AG10803 (cell line): ENCODE measurements at places on chromosomes 1 and 21.
A peak's percentile ranks its signal among the peaks of the same experiment; 100 is the strongest.

DNA sequence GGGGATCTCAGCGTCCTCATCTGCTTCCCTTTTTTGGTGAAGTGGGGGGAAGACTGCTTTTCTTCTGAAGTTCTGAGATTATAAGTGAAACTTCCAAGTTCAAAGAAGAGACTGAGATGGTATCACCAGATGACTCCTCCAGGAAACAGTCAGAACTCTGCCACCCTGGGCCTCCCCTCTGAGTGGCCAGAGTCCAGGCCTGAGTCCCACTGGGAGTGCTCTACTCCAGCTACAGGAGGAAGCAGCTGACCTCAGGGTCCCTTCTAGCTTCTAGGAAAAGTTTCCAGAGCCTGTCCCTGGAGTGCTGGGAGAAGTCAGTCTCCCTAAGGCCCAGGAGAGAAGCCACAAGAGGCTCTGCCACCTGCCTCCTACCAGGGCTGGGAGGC, 104.7 kb downstream of the CASZ1 start:
- DNase-seq, result peak; percentile 13

DNA sequence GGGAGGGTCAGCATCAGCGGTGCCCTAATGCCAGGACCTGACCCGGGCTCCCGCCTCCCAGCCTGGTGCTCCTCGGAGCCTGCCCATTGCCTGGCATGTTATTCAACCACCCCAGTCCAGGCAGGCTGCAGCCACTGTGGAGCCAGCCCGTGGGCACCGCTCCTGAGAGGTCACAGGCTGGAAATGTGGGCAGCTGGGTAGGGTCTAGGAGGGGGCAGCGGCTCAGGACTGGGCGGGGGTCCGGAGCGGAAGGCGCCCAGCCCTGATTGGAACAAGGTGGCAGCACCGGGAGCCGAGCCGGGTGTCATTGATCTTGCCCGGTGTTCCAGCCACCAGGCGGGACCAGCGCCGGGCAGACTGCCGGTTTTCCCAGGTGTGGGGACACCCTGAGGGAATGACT, 12.7 kb upstream of the RUNX3 start:
- DNase-seq, result no peak

- no peak for DNase-seq
Observed at GRCh38 chr21:15506086-15506485, 223.7 kb upstream of the USP25 start.

DNA sequence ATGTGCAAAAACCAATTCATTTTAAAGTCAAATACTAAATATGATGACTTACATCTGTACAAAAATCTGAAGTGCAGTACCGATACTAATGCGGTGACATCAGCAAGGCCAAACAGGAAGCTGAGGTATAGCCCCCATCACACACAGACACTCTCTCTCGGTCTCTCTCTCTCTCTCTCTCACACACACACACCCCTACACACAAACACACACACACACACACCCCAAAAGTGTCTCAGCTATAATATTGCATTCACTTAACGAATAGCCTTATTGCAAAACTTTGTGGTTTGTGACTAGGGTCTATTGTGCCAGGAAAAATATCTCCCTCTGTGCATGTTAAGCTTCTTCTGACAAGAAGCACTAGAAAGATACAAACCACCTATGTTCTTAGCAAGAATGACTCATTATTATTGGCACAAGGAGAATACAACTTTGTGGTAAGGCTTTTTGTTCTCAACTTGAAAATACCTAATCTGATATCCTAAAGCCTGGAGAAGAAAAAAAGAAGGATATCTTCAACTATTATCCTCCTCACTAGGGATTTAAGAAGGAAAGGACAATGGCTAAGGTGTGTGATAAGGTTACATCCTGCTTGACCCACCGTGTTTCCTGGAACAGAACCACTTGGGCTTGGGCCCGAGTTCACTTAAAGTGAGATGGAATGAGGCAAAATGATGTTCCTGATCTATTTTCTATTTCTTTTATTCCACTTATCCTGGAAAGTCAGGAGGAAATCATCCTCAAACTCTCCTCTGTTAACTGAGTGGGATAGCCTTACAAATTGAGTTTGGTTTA, 107.1 kb downstream of the NIBAN1 start:
- peak; percentile 96 for DNase-seq

- peak; percentile 26 for DNase-seq
Observed at GRCh38 chr21:29221253-29221744, 77.4 kb upstream of the BACH1 start.

- DNase-seq, result peak; percentile 44
Observed at GRCh38 chr21:39651206-39651605, 38.5 kb downstream of the B3GALT5 start.

DNA sequence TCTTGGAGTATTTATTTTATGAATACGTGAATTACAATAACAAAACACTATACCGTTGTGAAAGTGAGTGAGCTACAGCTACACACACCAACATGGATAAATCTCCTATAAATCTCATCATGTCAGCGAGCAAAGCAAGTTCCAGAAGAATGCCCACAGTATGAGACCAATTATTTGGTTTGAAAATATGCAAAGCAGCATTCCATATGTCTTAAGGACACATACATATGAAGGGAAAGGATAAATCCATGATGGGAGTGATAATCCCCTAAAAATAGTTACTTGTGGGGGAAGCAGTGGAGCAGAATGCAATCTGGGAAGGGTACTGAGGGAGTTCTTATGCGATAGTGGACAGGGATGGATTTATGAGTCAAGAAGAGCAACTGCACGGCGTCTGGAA, 261.3 kb downstream of the DISC1 start:
- no peak for DNase-seq

- DNase-seq, result no peak
Observed at GRCh38 chr1:34656299-34656698, 98.5 kb upstream of the GJB5 start.

DNA sequence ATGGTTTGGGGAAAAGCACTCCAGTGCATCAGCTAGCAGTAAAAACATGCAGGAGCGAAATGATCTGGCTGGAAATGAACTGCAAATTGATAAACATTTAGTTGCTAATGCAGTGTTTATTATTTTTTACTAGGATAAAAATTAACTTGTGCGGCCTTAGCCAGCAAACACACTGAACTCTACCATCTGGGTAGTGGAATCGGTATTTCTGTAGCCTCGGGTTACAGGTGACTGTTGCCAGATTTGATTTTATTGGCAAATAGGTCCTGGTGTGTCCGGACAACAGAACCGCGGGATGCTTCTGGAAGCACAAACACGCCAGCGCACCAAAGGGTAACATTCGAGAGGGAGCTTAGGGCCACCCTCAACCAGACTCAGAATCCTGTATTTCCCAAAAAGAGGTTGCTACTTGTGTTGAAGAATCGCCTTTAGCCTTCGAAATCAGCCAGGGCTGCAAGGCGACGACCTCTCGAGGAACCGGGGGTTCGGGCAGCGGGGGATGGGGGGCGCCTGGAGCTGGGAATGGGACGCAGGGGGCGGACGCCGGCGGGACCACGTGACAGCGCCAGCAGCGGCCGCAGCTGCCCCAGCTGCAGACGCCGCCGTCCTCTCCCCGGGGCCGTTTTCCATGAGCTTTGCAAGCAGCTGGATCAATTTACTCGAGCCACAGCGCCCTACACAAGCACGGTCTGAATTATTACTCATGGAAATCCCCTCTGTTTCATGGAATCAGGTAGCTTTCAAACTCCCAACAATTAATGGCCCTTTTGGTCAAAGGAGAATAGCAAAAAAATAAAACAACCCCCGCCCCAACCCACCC, 158.8 kb downstream of the TOMM20 start:
- peak; percentile 84 for DNase-seq

DNA sequence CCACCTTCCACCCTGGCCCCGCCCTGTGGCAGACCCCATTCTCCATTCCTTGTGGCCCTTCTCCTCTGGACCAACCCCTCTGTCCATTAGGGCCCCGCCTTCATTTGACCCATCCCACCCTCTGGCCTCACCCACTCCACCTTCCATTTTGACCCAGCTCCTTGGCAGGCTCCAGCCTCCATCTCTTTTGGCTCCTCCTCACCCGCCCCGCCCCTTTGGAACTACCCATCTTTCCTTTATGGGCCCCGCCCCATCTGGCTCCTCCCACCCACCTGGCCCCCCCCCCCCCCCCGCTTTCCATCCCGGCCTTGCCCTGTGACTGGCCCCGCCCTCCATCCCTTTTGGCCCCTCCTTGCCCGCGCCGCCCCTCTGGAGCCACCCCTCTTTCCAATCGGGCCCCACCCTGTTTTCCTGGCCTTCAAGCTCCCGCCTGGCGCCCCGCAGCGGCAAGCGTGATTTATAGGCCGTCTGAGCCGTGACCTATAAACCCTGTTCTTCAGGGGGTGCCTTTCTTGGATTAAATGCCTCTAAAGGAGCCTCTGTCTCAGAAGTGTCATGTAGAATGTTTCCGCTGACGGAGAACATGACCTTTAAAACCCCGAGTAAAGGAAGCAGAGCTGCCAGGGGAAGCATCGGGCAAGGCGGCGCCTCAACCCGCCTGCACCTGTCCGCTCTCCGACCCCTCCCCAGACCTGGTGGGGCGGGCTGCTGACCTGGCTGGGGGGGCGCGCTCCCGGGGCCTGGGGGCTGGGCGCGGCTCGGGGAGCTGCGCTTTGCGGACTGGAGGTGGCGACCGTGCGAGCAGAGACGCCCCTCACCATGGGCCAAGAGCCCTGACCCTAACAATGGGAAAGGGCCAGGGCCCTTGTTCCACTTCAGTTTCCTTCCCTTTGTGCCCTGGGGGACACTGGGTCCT, 178.0 kb downstream of the CAMTA1 start:
- no peak for DNase-seq

DNA sequence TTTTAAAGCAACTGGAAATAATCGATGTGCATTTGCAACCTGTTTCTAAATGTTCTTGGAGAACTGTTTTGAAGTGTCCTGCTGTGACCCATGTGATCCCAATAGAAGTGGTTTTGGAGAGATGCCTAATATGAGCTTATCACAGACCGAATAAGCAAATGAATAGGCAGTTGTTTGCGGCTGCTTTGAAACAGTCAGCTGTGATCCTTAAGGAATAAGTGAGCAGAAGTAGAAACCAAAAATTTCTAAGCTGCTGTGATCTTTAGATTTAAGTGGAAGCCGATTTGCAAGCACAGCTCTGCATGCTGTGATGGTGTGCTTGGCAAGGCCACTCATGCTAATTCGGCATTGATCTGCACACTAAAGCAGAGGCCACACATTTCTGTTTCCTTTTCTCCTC, 329.5 kb upstream of the DUSP10 start:
- DNase-seq, result no peak

- no peak for DNase-seq
Observed at GRCh38 chr1:37875833-37876232, 16.4 kb upstream of the MTF1 start.

DNA sequence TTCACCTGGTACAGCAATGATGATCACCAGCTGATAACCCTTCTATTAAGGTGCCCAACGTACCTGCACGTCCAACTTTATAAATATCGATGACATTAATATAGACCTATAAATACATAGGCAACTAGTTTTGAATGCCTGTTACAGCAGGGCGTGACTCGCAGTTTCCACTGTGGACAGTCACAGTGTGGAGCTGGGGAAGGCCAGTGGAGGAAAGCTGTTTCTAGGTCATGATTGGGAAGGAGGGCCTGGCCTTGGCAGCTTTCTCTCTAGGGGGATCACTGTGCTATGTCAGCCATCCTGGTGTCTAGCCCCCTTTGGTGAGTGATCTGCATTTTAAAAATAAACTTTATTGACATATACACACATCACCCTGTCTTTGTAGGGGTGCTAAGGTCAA, 4.4 kb upstream of the PRDM15 start:
- DNase-seq, result no peak

DNA sequence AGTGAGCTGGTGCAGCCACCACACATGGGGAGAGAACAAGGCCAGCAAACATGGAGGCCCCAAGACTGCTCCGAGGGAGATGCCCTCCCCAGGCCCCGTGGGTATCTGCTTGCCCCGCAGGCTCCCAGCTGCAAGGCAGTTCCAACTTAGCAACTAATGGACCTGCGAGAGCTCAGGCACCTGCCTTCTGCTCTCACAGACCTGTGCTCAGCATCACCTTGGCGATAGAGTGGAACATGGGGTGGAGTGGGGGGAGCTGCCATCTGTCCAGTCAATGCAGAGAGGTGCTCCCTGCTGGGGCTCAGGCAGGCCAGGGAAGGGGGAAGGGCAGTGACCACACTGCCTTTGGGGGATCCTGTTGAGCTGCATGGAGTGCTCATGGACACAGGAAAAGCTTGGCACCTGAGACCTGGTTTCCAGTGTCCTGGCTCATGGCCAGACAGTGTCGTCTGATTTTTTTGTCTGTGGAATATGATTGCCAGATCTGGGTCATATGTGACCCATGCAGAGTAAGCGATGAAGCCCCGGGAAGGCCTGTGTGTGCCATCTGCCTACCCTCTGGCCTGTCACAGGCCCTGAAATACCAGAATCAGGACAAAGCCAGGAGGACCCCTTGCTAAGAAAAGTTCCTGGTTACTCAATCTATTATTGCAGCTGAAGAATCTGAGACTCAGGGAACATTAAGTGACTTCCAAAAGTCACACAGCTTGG, 39.9 kb upstream of the TENT5C start:
- DNase-seq, result no peak

DNA sequence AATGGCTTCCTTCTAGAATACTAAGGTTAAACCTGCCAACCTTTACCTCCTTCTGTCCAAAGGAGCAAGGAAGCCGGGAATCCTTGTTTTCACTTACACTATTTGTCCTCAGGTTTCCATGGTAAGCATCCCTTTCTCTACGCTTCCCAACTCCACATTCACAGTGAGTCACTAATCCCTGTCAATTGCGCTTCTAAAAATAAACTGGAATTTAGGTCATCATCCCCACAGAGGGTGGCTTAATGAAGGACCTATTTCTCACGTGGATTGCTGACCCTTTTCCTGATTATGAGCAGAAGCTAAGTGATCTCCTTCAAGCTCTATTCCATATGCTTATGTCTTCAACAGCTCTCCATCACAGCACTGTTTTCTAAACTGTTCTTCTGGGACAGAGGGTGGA, 39.9 kb upstream of the ABCA4 start:
- peak; percentile 88 for DNase-seq

DNA sequence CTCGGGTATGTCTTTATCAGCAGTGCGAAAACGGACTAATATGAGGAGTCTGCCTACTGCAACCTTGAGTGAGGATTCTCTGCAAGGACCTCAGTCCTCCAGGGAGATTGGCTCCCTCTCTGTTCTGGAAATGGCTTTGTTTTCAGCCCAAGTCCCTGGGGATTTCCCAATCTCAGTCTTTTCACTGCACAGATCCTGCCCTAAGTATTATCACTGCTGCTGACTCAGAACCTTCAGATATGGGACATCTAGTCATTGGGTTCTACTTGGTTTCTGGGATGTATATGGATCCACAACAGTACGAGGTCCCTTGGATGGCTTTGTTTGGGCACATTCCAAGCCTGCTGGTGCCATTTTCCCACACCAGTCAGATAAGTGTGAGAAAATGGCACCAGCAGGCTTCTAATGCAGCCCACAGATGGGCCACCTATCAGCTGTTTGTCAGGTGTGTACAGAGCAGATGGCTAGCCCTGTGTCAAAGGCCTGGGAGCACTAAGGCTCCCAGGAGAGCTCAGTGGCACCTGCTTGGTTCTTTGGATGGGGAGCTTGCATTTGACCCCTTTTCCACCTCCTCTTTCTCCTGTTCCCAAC, 27.4 kb downstream of the ELF3 start:
- DNase-seq, result no peak

GRCh38 chr1:193504920-193505319, 318.5 kb upstream of the B3GALT2 start:
- no peak for DNase-seq
